ENCODE measurements at places on chromosomes 6 and 20.

DNA sequence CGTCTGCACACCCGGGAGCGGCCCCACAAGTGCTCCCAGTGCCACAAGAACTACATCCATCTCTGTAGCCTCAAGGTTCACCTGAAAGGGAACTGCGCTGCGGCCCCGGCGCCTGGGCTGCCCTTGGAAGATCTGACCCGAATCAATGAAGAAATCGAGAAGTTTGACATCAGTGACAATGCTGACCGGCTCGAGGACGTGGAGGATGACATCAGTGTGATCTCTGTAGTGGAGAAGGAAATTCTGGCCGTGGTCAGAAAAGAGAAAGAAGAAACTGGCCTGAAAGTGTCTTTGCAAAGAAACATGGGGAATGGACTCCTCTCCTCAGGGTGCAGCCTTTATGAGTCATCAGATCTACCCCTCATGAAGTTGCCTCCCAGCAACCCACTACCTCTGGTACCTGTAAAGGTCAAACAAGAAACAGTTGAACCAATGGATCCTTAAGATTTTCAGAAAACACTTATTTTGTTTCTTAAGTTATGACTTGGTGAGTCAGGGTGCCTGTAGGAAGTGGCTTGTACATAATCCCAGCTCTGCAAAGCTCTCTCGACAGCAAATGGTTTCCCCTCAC is 21.0 kb downstream of the PRDM1 start:
- DNase-seq: no peak

- DNase-seq: no peak
Observed at GRCh38 chr6:12593771-12594529, 122.6 kb upstream of the PHACTR1 start.

DNA sequence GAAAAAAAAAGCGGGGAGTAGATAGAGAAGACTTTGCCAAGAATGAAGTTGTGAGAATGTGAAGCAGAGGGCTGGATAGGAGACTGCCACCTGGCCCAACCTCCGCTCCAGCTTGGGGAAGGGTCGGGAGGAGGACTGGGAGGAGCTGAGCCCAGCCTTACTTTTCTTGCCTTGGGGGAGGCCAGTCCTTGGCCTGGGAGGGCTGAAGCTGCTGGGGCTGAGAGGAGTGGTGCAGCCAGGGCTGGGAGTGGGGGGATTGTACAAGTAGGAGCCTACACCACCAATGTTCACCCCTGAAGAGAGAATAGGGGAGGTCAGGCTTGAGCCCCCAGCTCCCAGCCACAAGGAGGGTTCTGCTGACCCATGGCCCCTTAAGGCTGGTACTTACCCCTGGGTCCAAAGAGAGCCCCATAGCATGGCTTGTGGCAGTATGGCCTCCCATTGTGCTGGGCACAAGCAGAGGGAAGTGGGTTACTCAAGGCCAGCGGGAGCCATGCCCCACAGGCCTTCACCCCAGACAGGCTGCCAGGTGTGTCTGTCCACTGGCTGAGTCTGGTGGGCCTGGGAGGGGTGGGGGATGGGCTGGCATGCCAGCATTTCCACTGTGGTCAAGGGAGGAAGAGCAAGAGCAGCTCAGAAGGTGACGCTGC is 1.1 kb downstream of the CRIP3 start:
- no peak for DNase-seq

DNA sequence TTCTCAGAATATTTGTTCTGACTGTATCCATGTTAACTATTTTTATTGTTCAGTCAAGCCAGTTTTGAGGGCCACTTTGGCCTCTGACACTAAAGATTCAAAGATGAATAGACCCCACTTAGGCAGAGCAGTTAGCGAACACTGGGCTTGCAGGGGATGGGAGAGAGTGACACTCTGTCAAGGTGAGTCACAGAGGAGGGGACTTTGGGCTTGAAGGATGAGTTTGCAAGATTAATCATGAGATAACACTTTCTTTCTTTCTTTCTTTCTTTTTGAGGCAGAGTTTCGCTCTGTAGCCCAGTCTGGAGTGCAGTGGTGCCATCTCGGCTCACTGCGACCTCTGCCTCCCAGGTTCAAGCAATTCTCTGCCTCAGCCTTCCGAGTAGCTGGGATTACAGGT is 46.4 kb downstream of the SPATA2 start:
- DNase-seq: no peak

DNA sequence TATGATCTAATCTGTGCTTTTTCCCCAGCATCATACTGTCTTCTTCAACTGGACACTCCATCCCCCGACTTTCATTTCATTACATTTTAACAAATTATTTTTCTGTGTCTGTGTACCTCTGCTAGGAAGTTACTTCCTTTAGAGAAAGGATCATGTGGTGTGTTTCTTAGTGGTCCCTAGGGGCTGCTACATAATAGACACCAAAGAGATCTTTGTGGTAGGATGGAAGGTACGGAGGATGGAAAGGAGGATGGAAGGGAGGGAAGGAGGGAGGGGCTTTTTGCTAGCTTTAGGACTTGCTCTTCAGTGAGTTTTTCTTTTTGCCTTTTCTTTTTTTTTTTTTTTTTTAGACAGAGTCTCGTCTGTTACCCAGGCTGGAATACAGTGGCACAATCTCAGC is 95.7 kb downstream of the TNFAIP3 start:
- DNase-seq: no peak

- no peak for DNase-seq
Observed at GRCh38 chr6:37504024-37504423, 4.3 kb upstream of the CCDC167 start.

GRCh38 chr20:15739035-15739434 is 834.2 kb downstream of the KIF16B start:
- DNase-seq: no peak

- no peak for DNase-seq
Observed at GRCh38 chr6:153485072-153485471, 354.0 kb upstream of the RGS17 start.

Data from GOT3 (cell line).